Epithelial cell of prostate (primary cell): ENCODE measurements at places on chromosomes 16 and 17.

DNA sequence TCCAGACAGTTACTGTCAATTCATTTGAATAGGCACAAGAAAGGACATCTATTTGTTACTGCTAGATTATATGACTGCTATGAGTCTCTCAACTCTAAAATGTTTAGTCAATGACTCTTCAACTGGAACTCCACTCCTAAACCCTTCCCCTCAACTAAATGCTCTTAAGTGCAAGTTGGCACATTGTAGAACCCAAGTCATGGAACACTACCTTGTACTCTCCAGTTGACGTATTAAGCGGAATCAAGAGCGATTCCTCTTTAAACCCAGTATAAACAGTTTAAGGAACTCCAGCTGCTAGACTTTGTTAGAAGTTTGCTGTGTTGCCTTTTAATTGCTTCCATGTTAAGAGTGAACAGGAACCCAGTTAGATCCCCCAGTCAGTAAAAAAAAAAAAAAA, 44.6 kb downstream of the STH start:
- DNase-seq = no peak

DNA sequence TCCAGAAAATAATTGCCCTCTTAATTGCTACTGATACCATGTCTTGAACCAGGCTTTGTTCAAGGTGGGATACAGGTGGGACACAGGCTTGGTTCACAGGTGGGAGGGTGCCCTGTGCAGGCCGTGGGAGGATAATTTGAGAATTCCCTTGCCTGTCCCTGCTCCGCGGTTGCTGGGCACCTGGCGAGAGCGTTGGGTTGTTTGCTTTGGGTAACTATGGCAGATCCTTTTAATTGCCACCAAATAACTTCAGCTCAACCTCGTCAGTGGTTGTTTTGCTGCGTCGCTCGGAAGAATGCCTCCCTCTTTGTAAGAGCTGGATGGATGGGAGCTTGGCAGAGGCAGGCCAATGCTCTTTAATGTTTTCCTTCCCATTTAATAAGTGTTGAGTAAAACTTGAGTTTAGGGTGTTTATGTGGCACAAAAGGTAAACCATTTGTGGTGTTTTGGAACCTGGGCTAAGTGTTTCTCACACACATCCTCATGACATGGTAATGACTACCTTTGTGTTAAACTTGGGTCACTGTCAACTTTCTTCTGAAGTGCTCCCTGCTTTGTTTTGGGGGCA, 202.5 kb downstream of the MSI2 start:
- DNase-seq = no peak

- DNase-seq = no peak
Observed at GRCh38 chr17:76840884-76841775, 27.1 kb upstream of the MGAT5B start.

DNA sequence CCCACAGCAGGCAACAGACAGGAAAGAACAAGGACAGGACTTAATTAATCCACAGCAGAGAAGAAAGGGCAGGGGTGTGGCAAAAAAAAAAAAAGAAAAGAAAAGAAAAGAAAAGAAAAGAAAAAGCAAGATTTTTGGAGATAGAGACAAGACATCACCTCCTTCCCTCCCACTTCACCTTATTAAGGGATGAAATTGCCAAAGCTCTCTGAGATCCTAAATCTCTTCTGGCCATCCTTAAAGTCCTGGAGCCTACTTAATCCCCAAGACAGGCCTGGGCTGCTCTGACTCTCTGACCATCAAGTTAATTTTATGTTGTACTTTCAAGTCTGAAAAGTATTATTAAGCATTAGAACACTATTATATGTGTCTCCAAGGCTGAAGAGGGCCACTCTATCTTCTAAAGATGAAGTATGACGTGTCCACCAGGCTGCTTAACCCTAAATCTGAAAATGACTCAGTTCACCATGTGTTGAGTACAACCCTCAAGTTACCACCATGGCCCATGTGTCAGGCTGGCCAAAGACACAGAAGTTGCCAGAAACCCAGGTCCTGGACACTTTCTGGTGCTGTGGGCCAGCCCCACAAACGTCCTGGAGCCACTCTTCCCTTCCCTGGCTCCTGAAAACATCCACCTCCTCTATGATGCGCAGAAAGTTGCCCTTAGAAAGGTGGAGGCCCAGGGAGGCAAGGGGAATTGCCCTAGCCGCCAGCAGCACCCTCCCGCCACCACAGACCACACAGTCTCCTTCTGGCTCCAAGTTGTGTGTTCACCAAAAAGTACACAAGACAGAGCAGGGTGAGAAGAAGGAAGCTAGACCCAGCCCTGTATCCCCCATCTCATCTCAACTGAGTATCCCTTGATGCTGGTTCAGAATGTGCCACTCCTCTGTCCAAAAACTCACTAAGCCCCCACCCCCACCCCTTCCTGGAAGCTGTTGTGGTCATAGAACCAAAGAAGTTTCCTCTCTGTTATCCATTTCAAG, 2.7 kb downstream of the SOCS1 start:
- no peak for DNase-seq

DNA sequence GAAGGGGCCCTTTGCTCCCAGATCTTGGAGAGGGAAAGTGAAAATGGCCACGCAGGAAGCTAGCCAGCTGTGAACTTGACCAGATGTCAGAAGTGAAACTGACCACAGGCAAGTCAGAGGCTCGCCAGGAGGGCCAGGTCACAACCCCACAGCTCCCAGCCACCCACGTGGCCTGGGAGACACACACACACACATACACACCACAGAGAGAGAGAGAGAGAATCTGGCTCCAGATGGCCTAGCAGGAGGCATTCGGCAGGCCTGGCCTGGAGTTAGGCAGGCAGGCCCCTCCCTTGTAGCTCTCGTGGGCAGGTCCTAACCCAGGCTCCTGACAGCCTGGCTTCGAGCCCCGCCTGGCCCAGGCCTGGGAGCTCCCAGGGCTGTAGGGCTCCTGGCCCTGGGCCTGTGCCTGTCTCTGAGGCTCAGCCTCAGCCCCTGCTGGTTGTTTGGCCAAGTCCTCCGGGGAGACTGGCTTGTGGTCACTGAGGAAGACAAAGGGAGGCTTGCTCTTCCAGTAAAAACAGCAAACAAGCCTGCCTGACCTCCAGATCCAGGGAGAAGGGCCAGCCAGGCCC, 20.2 kb downstream of the NGFR start:
- peak; percentile 16 for DNase-seq

- no peak for DNase-seq
Observed at GRCh38 chr17:41393294-41393693, 4.1 kb downstream of the KRT31 start.

DNA sequence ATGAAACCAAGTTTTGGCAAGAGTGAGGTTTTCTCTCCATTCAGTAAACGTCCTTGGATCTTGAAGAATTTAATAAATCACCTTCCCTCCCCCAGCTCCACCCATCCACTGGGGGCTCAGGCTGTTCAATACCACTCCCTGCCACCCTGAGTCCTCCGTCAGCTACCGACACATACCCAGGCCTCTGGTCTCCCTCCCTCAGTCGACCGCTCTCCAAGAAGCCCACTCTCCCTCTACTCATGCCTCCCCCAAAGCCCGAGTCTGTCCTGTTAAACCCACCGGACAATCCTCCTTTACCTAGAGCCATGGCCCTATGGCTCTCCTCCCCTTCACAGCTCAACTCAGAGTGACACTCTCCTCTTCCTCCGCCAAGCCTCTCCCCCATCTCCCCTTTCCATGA, 19.7 kb upstream of the SLC4A1 start:
- DNase-seq = no peak

DNA sequence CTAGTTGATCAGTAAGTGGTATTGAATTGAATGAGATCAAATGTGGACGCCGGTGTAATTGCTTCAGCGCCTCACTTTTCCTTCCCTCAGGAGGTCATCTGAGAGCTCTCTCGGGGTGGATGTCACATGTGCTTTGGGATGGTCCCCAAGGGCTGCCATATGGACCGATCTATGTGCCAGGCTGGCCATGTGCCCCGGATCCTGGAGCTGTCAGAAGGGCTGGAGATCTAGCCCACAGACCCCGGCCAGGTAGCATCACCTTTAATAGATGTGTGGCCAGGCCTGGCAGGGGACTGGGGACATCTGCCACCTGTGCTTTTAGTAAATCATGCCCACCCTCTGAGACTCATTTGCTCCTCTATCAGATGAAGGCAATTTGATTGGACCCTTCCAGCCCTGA, 95.3 kb upstream of the CRHR1 start:
- no peak for DNase-seq

DNA sequence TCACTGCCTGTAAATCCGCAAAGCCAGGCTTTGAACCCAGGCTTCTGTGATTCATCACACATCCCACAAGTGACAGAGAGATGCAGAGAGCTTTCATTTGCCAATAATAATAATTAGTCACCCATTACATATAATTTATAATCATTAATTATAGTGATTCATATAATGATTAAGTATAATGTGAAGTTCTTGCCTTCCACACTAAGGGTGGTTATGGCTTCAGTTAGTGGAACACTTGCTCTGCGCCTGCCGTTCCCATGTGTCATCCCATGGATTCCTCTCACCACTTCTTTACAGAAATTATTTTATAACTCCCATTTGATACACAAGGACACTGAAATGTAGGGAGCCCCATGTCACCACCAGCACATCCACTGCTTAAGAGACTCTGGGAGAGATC, 39.8 kb upstream of the XYLT1 start:
- DNase-seq = no peak

GRCh38 chr17:79205688-79206205, 131.1 kb downstream of the ENGASE start:
- no peak for DNase-seq

- DNase-seq = no peak
Observed at GRCh38 chr17:79627184-79627765, 16.4 kb upstream of the RBFOX3 start.

DNA sequence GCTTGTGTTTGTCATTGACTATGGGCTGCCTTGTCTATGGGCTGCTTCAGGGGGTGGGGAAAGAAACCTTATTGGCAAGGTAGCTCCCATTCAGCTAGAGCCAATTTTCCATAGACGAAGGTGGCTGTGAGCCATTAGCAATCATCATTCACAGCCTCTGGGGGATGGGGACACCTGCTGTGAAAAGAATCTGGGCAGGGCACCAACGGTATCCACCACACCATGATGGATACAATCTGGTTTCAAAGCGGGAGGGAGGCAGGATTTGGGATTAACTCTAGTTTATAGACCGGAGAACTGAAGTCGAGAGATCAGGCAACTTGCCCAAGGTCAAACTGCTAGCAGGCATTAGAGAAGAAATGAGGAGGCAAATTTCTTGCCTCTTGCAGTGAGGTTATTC, 182.3 kb downstream of the SHISA9 start:
- DNase-seq = no peak

DNA sequence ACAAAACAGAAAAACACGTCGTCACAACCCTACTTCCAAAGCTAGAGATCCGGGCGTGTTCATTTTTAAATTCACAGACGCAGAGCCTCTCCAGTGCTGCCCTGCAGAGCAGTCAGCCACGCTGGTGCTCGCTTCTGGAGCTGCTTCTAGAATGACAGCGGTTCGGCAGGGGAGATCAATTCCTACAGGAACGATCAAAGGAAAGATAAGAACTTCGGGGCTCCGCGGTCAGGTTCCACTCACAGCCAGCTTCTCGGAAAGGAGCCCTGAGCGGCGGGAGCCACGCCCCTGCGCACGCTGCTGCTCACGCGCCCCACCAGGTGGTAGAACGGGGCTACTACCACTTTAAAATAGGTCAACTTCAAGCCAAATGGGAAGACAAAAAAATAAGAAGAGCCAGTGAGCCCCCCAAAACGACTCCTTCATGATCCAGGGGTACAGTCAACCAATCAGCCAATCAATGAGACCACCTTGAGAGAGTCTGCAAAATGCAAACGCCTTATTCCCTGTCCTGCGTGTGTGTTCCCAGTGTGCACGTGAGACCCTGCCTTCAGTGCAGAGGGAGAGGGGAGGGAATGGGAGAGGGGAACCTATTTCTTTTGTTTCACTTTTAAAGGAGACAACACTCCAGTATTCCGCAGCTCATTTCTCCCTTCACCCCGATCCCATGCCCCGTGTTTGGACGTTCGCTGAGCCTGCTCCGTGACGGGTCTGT, 209.7 kb downstream of the RBFOX3 start:
- no peak for DNase-seq

DNA sequence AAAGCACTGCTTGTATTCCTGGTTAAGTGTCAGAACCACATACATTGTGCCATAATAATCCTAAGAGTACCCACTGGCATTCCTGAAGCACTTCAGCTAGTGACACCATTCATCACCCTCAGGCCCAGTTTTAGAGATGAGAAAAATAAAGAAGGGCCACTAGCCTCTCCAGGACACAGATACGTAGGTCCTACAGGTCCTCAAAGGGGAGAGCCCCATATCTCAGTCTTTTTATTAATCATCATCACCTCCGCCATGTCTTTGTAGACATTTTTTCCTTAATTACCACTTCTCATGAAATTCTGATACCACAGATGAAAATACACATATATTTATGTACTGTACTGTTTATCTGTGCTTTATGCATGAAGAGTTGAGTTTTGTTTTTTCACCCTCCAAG, 43.5 kb downstream of the GRB2 start:
- no peak for DNase-seq

DNA sequence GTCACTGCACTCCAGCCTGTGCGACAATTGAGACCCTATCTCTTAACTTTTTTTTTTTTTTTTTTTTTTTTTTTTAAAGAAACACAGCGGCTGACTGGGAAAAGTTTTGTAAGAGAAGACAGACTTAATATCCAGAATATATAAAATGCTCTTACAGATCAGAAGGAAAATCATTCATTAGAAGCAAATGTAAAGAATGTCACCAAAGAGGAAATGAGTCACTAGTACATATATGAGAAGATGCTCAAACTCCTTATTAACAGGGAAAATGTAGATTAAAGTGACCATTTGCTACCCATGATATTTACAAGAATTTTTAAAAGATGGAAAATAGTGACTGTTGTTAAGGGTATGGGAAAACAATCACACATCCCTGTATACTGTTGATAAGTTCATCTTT, 48.9 kb downstream of the RABEP1 start:
- DNase-seq = no peak

DNA sequence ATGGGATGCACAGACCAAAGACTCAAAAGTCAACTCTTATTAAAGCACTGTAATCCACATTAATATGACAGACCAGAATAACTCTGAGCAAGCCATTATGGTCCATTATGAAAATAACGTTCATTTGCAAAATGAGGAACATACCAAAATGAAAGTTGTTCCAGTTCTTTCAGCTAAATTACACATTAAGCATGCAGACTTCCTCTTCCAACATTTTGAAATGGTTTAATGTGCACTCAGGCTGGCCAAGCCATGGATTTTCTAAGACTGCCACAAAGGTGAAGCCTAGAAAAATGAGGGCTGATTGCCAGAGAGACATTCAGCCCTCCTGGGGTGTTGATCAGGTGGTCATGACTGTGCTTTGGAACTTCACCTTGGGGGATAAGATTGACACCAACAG, 56.7 kb upstream of the NOG start:
- no peak for DNase-seq

GRCh38 chr16:79269211-79269863, 331.2 kb downstream of the MAF start:
- DNase-seq = no peak

DNA sequence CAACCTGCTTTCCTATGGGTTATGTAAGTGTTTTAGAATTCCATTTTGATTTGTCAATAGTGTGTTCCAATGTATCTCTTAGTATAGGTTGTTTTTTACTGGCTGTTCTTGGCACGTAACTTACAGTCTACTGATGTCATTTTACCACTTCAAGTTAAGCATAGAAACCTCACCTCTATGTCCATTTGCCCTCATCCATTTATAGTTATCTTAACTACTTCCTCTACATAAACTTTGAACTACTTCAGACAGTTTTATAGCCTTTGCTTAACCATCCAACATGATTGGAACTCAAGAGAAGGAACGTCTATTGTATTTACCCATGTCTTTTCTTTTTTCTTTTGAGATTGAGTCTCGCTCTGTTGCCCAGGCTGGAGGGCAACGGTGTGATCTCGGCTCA, 64.5 kb upstream of the GNG13 start:
- no peak for DNase-seq

- no peak for DNase-seq
Observed at GRCh38 chr16:56295739-56296527, 104.6 kb downstream of the GNAO1 start.
